ENCODE measurements at places on chromosomes 6 and 20.
A peak's percentile ranks its signal among the peaks of the same experiment; 100 is the strongest.

GRCh38 chr6:388202-388903 lies 3.2 kb upstream of the IRF4 start:
- DNase-seq: peak; percentile 11

GRCh38 chr6:33375143-33375671 lies 16.4 kb upstream of the KIFC1 start:
- peak; percentile 54 for DNase-seq

DNA sequence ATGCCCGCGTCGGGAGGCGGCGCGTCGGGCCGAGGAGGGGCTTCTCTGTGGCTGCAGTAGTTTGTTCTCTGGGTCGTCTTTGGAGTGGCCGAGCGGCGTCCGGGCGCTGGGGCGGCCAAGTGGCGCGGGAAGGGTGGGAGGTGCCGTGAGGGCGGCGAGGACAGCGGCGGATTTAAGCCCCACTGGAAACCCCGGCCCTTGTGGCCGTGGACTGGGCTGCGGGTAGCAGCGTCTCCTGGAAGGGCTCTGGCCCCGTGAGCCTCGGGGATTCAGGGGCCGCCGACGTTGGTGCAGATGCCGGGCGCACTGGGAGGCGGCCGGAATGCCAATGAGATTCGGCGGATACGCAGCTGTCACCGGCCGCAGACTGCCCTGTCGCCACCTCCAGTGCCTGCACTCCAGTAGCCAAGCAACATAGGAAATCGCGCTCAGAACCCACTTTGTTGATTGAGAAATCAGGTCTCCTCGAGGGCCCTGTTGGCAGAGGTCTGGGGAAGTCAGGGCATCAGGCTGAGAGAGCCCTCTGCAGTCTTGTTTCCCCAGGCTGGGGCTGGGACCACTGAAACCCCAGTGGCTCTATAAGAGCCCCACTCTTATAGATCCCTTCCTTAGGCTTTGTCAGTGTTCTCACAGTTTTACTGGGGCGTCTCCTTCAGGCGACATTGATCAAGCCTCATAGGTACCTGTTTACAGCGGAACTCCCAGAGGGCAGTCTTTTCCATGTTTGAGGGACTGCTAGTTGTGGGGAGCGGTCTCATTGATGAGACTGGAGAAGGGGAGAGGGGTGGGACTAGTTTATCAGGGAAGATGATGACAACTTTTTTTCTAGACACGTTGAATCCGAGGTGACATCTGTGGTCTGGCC lies 642 bp downstream of the GZF1 start:
- DNase-seq: peak; percentile 79

DNA sequence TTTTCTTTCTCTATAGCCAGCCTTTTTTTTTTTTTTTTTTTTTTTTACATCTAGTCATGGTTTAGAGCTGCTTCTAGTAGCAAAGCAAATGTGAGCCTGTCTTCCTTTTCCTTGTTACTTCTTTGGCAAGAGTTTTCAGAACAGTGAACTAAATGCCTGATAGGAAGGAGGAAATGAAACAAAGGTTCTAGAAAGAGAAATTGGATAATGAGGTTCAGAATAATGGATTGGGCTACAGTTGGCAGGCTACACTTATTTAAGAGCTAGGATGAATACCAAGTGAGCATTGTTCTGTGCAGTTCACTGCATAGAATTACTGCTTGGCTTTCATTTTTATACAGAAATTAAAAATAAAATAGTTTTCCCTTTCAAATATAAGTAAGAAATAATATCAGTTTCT lies 78.6 kb downstream of the HIVEP1 start:
- DNase-seq: no peak

- no peak for DNase-seq
Measured at GRCh38 chr20:9903048-9903655, 64.3 kb upstream of the PAK5 start.

GRCh38 chr6:17867880-17868279 lies 119.6 kb downstream of the KIF13A start:
- no peak for DNase-seq

DNA sequence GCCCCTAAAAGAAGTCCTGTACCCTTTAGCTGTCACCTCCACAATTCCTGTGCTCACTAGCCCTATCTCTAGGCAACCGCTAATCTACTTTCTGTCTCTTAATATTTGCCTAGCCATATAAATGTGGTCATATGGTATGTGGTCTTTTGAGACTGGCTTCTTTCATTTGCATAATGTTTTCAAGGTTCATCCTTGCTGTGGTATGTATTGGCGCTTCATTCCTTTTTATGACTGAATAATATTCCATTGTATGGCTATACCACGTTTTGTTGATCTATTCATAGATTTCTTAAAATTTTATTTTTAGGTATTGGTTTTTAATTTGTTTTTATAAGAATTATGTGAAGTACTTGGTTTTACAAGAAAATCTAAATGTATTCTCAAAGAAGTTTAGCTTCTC lies 70.0 kb downstream of the MAP3K4 start:
- DNase-seq: no peak

- no peak for DNase-seq
Measured at GRCh38 chr6:36717871-36718540, 20.4 kb downstream of the RAB44 start.

DNA sequence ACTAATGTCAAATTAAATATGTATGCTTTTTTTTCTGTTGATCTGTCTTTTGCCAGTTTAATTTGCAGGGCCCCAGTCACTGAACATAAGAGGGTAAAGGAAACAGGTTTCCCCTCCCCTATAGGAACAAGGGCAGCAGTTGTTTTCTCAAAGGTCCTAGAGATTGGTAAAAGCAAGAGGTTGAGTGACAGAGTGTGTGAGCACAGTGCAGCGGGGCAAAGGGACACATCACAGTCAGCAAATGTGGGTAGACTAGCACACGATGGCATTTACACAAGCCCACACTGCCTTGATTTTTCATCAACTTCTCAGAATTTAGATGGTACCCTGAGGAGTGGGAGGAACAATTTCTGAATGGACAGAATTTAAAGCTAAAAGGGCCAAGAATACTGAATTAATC lies 138.7 kb upstream of the MYLIP start:
- no peak for DNase-seq

DNA sequence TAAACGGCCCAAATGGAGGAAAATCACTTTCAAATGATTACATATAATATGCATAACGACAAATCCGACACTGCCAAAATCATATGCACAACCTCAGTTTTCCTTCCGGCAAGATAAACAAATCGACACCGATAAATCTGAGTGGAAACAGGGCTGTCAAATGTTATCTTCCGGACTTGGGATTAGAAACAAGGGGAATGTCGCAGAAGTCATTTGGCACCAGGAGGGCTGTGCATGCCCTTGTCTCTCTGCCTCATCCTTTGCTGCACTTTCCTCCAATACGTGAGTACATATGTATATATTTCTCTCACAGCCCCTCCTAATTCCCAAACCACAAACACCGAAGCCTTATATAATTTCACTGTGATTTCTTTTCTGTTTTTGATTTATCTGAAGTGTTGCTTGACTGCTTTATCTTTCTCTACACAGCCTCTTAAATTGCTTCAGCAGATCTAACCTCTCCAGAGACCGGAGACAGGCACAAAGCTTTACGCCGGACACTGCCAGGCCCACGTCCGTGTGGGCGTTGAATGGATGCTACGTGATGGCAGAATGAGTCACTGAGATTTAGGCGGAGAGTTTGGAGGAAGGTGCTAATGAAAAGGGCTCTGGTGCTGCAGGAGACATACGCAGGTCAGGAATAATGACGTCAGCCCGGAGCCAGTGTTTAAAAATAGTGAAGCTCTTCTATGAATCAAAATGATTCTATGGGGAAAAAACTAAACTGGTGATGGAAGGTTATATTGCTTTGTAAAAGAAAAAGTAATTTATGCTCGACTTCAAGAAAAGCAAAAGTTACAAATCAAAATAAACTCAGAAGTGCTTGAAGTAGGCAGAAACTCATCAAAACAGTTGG lies 21.0 kb upstream of the PRELID3B start:
- no peak for DNase-seq

DNA sequence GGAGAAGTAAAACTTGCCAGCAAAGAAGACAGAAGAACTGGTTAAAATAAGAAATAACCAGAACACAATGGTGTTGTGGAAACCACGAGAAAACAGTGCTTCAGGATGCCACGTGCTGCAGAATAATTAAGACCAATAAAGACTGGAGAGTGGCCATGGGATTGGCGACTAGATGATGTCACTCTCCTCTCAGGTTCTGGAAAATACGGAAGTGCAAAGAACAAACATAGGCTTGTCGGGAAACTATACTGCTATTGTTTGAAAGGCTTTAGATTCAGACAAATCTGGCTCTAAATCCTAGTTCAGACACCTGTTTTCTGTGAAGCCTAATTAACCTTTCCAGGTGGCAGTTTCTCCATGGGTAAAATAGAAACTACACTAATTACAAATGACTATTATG lies 138.4 kb upstream of the STXBP5 start:
- no peak for DNase-seq

- no peak for DNase-seq
Measured at GRCh38 chr6:155050311-155050710, 55.2 kb downstream of the TIAM2 start.

- no peak for DNase-seq
Measured at GRCh38 chr20:37308086-37309050, 18.9 kb downstream of the MANBAL start.

DNA sequence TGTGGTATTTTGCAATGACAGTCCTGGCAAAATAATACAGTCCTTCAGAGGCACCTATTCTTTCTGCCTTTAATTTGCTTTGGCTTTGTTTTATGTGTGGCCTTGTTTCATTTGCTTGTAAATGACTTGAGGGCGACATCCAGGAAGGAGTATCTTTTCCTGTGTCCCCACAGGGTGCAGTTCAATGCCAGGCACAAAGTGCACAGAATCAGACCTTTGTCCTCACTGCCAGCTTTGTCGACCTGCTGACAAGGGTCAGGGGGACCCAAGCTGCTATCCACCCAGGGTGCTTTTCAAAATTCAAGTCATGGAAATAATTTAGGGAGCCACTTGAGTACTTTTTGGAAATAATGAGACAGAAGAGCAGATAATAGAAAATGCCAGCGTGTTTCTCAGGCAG lies 37.0 kb upstream of the CDKN1A start:
- no peak for DNase-seq

GRCh38 chr20:34886122-34886521 lies 9.7 kb downstream of the ACSS2 start:
- no peak for DNase-seq

- DNase-seq: no peak
Measured at GRCh38 chr20:39910536-39910935, 778.5 kb downstream of the MAFB start.

GRCh38 chr6:16544006-16544405 lies 217.3 kb downstream of the ATXN1 start:
- DNase-seq: no peak

GRCh38 chr6:158011478-158011920 lies 29.8 kb downstream of the SYNJ2 start:
- DNase-seq: no peak

DNA sequence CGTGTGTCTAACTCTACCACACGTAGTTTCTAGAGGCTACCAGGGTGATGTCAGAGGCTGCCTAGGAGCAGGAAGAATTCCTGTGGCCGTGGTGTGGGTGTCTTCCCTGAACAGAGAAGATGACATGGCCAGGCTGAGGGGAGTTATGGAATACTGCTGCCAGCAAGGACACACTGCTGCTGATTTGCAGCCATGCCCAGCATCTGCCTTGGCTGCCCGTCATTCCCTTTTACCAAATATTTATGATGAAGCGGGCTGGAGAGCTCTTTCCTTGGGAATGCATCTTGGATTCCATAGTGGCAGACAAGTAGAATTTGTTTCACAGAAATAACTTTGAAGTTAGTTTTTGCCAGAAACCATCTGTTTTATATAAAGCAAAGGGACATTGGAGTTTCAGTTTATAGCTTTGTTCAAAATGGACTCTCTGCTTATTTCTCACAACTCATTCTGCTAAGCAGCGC lies 80.8 kb upstream of the VSTM2L start:
- no peak for DNase-seq

DNA sequence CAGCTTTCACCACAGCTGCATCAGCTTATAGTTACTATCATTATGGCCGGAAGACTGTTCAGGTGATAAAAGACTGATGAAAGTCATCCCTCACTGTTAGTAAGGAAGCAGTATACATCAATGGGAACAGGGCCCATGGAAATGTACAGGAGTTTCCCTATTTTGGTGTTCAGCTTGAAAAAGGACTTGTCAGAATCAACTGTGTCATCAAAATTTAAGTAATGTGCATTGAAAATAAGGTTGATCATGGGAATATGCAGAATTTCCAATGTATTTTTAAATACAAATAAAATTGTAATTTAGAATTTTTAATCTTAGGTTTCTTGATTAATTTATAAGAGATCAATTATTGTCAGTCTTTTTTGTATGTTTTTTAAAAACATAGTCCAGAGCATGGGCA lies 16.8 kb downstream of the LRRN4 start:
- DNase-seq: no peak

GRCh38 chr6:51559059-51559458 lies 528.4 kb downstream of the PKHD1 start:
- no peak for DNase-seq

DNA sequence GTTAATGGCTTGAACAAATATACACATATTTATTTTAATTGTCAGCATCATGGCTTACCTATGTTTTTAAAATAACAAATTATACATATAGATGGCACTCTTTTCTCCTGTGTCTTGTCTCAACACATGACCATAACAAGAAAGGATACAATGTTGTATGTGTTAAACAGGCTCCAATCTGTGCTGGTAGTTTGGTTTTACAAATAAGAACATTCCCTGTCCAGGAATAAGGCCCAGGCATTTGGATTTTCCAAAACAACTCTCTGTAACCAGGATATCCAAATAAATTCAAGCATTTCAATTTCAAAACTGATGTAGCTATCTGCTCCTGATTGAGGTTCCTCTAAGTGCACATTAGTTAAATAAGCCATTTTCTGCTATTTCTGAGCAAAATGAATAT lies 17.1 kb downstream of the METTL24 start:
- DNase-seq: no peak

DNA sequence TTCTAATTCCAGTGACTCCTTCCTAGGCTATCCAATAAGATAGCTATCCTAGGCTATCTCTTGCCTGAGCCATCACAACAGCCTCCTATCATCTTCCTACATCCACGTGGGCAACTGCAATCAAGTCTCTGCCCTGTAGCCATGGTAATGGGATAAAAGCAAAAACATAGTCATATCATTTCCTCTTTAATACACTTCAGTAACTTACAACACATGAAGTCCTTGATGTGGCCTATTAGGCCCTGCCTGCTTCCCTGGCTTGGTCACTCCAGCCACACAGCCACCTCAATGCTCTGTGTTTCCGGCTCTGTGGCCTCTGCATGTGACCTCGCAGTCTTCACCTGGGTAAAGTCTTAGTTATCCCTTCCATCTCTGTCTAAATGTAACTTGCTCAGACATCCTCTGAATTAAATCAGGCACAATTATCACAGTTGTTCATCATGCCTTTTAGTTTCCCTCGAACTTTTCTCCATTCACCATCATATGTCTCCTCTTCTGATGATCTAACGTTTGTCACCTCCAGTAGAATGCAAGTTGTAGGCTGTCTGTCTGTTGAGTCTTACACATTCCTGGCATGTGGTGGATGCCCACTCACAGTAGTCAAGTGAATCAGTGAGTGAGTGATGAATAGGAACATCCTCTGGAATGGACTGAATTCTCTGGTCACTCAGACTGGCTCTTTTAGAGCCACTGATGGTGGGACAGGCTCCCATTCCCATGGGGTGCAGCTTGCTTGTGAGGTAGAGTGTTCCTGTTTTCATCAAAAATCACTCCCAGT lies 229.4 kb downstream of the TBC1D7 start:
- no peak for DNase-seq

- DNase-seq: peak; percentile 17
Measured at GRCh38 chr6:16168858-16169257, 40.0 kb downstream of the MYLIP start.

All from HL-60 (cell line).